Fibroblast of skin of right biceps (primary cell): ENCODE measurements at places on chromosomes 1 and 21.

DNA sequence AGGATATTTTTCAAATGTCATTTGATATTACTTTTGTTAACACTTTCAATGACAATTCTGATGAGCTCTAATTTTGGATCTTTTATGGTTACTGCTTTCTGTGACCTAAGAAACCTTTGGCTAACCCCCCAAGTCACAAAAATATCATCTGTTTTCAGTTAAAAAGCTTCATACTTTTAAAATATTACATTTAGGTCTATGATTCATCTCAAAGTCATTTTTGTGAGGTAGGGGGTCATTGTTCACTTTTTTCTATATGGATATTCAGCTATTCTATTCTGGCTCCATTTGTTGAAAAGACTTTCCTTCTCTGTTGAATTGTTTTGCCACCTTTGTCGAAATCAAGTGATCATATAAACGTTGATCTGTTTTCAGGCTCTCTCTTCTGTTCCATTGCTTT is 44.8 kb downstream of the UCHL5 start:
- peak; percentile 72 for DNase-seq

GRCh38 chr21:41133874-41134522 is 34.0 kb upstream of the BACE2 start:
- DNase-seq, result peak; percentile 31

DNA sequence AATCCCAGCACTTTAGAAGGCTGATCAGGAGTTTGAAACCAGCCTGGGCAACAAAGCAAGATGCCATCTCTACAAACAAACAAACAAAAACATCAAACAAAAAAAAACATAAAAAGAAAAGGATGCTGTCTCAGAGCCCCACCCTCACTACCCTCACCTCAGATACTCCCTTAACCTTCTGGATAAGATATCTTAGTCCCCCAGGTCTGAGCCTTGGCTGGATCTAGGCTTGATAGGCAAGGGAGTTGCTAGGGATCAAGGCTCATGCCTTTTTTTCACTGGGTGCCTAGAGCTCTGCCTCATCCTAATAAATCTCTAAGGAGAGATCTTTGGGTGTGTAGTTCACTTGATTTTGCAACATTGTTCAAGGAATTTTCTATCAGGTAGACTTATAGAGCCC is 7.4 kb downstream of the HDAC1 start:
- DNase-seq, result no peak

DNA sequence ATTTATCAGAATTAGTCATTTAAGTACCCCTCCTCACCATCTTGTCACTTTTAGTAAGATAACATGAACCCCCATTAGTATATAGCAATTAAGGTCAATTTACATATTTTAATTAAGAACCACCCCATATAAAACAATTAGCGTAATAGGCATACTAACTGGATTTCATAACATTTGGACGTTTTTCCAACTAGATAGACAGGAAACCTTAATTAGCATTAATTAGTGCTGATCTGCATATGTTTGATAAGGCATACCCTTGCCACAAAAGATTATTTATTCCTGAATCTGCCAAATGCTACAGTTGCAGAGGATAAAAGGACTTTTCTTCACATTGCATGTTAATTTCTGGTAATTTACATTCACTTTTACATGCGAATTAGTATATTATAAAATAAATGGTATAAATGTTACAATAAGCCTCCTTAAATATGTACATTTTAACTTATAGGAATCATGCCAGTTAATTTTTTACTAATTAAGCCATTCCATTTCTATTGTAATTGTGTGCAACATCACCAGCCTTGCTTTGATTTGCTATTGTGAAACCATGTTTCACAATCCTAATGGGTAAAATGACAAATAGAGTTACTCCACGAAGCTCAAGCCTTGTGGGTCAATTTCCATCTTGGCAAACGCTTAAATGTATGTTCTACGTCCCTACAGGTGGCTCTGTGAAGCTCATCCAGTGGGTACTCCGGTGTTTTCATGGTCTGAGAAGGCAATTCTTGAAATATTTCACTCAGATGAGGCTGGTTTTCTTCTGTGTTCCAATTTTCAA is 469.6 kb downstream of the DPYD start:
- no peak for DNase-seq

GRCh38 chr1:36534711-36535412 is 52.1 kb upstream of the CSF3R start:
- DNase-seq, result no peak

- no peak for DNase-seq
These were observed 18.3 kb upstream of the PLEKHA6 start for GRCh38 chr1:204377800-204378668.

GRCh38 chr1:199302554-199302953 is 663.7 kb downstream of the PTPRC start:
- peak; percentile 56 for DNase-seq

GRCh38 chr1:105872817-105873216 is 1183.7 kb upstream of the PRMT6 start:
- DNase-seq, result no peak

- DNase-seq, result no peak
These were observed 52.9 kb upstream of the SSBP3 start for GRCh38 chr1:54459140-54459539.

GRCh38 chr1:236979149-236979900 is 24.9 kb downstream of the MT1HL1 start:
- DNase-seq, result no peak

- DNase-seq, result peak; percentile 14
These were observed 114.7 kb downstream of the PBX1 start for GRCh38 chr1:164673584-164674214.

DNA sequence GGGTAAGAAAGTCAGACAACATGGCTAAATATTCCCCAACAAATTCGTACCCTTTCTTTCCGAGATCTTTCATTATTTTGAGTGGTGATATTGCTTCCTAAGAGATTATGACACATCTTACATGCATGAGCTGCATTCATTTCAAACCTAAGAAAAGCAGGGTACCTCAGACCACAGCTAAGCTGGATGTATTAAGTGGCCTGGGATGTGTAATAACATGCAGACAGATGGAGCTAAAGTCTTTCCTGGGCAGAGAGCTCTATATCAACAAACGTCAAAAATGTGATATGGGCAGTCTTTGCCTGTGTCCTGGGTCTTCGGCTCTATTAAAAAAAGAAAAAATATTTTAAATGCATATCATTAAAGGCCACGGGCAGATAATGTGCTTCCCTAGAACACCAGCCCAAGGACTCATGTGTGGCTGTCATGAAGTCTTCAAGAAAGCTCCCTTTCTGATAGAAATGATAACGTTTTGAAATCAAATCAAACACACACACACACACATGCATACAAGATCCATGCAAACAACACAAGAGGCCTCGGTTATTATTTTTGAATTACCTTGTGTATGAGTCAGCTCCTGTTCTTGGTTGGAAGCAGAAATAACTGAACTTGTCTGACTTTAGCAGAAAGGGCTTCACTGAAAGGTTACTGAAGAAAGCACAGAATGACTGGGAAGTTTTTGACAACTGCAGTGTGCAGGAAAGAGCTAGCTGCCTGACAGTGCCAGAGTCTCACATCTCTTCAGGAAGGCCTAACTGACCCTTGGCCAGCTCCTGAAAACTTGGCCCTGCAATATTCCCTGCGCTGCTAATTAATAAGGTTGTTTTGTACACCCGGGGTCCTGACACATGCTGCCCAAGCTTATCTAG is 231.2 kb downstream of the DSCAM start:
- DNase-seq, result peak; percentile 65

DNA sequence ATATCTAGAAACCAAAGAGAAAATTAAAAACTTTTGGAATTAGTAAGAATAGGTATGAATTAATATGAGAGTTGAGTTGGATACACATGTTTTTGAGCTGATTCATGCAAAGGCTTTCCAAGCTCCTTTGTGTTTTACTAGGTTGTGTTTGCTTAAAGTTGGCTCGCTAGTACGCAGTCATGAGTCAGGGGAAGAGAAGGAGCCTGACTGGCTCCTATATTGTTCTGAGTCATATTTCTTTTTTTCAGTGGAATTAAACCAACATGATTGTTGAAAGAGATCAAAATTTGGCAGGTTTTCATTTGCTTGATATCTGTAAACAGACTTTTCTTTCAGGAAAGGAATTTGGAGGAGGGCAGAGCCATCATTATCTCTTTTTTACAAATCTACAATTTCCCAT is 66.7 kb downstream of the MAGI3 start:
- peak; percentile 97 for DNase-seq

- DNase-seq, result no peak
These were observed 13.3 kb downstream of the KIF26B start for GRCh38 chr1:245168086-245168485.

DNA sequence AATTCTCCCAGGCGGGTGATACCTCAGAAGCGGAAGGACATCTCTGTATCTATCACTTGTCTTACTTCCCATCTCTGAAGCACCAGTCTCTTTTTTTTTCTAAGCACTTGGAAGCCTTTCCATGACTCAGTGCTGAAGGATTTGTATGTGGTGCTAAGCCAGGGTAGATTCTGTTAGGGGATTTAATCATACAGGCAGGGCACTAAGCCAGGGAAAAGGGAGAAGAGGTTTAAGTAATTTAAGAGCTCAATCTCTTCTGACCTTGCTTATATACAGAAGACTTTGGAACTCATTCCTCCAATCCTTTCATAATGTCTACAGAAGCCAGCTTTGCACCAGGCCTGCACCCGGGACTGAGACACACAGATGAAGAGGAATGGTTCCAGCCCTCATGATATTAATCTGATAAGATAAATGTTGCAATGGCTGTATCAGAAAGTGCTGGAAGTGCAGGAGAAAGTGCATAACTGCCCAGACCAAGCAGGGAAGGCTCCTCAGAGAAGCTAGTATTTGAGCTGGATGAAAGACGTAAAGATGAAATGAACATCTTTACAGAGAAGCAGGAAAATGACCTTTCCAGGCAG is 11.0 kb downstream of the FAM163A start:
- DNase-seq, result peak; percentile 82

DNA sequence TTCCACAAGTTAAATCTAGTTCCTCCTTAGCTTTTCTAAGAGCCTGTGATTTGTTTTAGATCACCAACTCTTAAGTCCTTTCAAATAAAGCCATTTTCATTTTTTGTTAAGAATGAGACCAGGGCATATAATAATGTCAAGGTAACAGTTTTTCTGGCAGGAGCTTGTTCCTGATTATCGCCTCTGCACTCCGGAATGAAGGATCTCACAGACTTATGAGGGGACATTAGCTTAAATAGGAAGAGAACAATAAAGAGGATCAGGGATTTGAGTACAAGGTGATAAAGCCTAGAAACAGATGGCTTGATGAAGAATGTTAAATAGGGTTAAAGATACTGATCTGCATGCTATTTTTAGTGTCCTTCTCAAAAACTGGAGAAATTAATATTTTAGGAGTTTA is 13.6 kb upstream of the OTUD7B start:
- no peak for DNase-seq

GRCh38 chr21:21434944-21435343 is 436.7 kb downstream of the NCAM2 start:
- no peak for DNase-seq

DNA sequence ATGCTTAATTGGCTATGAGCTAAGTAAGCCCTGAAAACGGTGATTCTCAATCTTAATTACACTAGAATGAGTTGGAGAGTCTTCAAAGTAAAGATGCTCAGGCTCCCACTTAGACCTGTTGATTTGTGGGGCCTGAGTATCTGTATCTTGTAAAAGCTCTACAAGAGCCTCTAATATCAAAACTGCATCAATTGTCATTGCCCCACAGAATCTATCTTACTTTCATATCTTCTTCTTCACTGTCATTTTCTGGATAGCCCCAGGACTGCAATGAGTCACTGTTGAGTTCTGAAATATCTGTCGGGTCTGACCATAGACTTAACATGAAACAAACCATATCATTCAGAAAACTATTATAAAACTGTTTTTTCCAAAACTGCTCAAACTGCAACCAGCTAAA is 102.8 kb upstream of the SERTAD4 start:
- no peak for DNase-seq
